ENCODE measurements at places on chromosomes 3 and 15.

DNA sequence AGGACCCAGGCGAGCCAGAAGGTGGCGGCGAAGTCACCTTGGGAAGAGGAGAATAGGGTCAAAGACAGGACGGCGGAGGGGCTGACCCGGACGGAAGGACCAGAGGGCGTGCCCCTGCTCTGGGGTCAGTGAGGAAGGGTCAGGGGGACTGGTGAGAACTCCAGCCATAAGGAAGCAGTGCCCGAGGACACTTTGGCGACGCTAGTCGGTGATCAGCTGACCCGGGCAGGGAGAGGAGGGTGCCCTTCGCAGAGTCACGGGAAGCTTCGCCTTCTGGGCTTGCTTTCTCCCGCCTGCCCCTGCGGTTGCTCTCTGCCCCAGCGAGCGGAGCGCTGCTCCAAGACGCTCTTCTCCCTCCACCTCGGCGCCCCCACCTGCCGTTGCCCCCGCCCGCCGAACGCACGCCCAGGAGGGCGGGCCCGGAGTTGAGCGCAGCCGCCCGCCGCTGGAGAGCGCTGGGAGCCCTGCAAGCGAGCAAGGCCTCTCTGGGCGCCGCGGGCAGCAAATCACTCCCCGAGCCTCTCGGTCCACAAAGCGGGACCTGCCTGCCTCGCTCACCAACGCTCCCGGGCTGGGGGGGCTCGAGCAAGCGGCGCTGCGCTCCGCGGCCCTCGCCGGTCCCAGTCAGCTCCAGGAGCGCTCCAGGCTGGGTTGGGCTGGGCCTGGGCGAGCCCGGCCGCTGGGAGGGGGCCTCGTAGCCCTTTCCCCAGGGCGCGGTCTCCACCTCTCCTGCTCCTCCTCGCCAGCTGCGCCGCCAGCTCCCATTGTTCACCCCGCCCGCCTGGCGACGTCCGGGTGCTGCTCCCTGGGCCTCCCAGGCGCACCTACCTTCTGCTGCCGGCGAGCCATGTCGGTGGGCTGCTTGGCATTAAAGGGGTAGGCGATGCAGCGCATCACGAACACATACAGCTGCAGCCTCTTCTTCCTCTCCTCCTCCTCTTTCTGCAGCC, 1.2 kb downstream of the CADPS start:
- no peak for DNase-seq

DNA sequence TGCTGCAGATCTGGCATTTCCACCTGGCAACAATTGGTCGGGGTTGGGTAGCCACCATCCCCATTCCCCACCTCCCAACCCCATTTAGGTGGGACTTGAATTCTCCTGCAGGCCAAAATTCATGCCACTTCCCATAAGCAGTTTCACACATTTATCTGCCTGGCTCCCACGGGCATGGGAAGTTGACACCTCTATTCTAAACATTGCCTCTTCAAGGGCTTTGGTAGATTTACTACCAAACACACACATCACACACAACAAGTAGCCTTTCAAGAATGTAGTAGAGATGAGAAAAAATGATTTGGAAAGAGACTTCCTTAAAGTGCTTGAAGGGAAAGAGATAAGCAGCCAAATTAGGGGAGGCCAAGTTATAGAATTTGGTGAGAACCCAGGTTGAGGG, 30.9 kb downstream of the ZBTB38 start:
- no peak for DNase-seq

GRCh38 chr3:128579927-128580326, 70.7 kb downstream of the RPN1 start:
- DNase-seq = no peak

DNA sequence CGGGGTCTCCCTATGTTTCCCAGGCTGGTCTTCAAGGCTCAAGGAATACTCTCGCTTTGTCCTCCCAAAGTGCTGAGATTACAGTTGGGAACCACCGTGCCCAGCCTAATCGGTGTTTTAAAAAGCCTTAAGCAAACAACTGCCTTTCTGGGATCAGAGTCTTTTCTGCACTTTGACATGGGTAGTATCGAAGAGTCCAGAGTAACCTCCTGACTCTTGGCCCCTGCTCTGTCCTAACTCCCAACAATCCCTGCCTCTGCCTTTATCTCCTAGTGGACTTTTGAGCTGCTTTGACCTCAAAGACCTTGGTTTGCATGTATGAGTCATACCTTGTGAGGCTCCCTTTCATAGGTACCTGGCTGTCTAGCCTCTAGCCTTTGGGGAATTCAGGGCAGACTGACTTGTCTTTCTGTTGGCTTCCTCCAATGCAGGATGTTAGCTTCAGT, 21.0 kb upstream of the HACD2 start:
- DNase-seq = peak; percentile 77

DNA sequence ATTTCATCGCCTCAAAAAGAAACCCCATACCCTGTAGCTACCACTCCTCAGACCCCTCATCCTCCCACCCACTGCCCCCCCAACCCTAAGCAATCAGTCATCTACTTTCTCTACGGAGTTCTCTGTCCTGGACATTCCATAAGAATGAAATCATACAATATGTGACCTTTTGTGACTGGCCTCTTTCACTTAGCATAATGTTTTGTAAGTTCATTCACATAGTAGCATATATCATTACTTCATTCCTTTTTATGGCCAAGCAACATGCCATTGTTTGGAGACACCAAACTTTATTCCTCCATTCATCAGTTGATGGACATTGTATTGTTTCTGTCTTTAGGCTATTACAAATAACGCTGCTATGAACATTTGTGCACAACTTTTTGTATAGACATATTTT, 64.2 kb downstream of the TNIK start:
- DNase-seq = no peak

- DNase-seq = no peak
These were observed 114.5 kb upstream of the SPATA16 start for GRCh38 chr3:173255555-173255954.

DNA sequence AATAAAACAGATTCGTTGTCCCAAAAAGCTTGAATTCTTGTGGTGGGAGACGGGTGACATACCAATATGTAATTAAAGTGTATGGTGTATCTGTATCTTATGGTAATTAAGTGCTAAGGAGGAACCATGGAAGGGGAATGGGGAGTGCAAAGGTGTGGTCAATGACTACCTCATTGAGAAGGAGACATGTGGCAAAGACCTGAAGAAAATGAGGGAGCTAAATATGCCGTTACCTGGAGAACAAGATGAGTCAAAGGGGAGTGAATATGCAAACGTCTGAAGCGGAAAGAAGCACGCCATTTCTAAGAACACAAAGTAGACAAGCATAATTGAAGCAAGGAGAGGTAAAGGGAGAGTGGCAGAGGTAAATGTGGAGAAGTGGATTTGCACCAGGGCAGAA, 115.7 kb downstream of the SI start:
- DNase-seq = no peak

GRCh38 chr3:138642226-138642926, 33.8 kb downstream of the FAIM start:
- DNase-seq = no peak

DNA sequence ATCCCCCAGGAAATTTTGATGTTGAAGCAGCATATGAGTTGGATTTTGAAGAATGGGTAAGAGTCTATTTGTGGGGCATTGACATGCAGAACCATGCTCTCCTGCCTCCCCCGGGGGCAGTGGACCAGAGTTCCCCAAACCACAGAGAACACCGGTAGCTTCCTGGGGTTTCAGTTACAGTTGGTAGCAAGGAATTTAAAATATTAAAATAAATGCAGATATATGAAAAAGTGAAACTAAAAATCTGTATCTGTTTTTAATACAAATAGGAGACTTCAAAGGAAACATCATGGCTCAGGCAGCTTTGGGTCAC, 37.4 kb downstream of the SLC9A9 start:
- DNase-seq = no peak

GRCh38 chr3:3577823-3578222, 221.4 kb upstream of the LRRN1 start:
- no peak for DNase-seq

GRCh38 chr3:188491276-188491687, 337.3 kb downstream of the LPP start:
- peak; percentile 17 for DNase-seq

GRCh38 chr3:145089337-145089736, 1071.6 kb downstream of the PLOD2 start:
- no peak for DNase-seq

DNA sequence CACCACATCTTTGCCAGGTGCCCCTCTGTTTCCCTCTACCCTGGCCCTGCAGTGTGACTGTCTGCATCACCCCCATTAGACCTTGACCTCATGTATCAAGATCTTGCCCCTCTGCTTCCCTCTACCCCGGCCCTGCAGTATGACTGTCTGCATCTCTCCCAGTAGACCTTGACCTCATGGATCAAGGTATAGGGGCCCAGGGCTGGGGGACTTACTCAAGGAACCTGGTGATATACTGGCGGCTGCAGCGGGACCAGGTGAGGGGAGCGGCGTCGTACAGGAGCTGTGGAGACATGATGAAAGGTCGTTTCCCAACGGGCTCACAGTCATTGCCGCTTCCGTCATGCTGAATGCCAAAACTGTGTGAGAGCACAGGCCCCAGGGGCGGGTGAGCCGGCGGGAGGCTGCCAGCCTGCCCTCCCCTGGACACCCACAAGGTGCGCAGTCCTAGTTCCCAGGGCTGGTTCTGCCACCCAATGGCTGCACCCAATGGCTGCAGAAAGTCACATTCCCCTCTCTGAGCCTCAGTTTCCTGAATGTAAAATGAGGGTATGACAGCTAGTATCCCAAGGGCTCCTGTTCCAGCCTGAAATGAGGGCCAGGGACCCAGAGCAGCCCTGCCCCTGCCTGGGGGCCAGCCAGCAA, 23.1 kb downstream of the ADAMTS7 start:
- no peak for DNase-seq

DNA sequence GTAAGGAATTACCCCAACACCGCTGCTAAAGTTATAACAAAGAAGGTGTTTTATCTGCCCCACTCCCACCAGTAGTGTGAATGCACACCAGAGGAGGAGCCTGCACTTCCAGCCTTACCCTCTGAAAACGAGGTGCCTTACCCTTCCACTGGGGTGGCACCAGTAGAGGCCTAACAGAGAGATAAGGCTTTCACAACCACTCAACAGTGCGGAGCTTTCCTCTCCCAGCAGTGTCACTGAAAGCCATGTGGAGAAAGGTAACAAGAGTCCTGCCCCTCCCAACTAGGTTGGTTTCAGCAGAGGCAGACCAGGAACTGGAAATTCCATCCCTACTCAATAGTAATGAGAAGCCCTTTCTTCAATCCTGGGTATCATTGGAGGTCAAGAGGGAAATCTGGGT, 539.2 kb downstream of the VGLL3 start:
- DNase-seq = no peak

GRCh38 chr15:68384451-68385239, 47.3 kb downstream of the ITGA11 start:
- DNase-seq = peak; percentile 91

DNA sequence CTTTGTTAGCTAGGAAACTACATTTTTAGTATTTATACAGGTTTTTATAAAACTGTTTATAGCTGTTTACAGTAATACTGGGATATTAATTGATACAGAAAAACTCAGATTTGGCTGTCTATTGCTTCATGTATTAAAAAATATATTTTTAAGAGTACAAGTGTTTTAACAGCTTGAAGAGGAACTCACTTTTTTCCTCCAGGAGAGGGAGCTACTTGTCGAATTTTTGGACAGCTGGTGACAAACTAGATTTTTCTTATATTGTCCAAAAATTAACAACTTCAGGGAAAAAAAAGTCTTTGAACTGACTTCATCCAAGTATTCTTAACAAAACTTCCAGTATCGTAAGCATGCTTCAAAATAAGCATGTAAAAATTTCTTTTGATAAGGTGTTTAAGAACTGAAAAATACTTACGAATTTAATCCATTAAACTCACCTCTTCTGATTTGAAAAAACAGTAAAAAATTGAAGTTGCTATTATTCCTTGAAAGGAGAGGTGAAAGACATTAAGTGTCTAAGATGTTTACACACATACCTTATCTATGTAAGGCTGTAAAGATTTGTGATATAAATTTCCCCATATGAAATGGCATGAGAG, 4.0 kb downstream of the DIPK2A start:
- DNase-seq = peak; percentile 44

GRCh38 chr3:46667061-46667621, 26.3 kb downstream of the ALS2CL start:
- no peak for DNase-seq

DNA sequence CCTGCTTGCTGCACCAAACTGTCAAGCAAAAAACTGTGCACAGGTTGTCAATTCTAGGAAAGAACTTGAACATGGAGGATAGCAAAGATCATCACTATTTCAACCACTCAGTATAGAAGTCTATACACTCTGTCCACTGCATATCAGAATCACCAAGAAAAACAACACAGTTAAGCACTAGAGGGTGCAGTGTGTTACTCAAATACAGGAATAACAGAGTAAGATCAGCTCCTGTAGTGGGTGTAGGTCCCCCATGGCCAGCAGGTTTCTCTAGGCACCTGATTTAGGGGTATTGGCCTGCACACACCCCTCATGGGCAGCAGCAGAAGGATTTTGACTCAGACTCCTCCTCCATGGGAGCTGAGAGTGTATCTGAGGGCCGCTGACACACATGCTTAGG, 464.1 kb downstream of the EPHA6 start:
- DNase-seq = no peak

DNA sequence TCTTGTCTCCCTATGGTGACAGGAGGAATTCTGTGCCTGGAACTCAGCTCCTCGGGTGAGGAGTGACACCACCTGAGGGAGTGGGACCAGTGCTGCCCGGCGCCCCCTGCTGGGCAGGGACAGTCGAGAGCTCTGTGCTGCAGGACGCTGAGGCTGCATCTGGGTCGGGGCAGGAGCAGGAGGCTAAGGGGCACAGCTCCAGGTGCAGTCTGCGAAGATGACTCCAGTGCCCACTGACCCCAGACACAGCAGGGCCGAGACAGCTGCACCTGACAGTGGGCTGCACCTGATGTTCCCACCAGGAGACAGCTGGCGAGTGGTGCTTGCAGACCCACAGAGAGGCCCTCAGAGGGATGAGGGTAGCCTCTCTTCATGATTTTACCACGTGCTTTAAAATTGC, 152.9 kb downstream of the ATP10A start:
- no peak for DNase-seq

- no peak for DNase-seq
These were observed 166.9 kb downstream of the ABHD5 start for GRCh38 chr3:43857361-43858293.

Data from A172 (cell line).